Left colon (tissue), 2 donors: ENCODE measurements at places on chromosomes 13 and 19. TPM values are rescaled to one million over a fixed set of nuclear protein-coding genes. Genes with fewer than 3 reads are reported as not detected.
A peak's percentile ranks its signal among the peaks of the same experiment; 100 is the strongest.

IGFL3 gene
- total RNA-seq = not detected

F2RL3 gene
- 2.6 TPM for total RNA-seq

KLK7 gene
- total RNA-seq = not detected

GRCh38 chr13:95239283-95239682 lies 62.0 kb downstream of the ABCC4 start:
- DNase-seq = no peak

DNA sequence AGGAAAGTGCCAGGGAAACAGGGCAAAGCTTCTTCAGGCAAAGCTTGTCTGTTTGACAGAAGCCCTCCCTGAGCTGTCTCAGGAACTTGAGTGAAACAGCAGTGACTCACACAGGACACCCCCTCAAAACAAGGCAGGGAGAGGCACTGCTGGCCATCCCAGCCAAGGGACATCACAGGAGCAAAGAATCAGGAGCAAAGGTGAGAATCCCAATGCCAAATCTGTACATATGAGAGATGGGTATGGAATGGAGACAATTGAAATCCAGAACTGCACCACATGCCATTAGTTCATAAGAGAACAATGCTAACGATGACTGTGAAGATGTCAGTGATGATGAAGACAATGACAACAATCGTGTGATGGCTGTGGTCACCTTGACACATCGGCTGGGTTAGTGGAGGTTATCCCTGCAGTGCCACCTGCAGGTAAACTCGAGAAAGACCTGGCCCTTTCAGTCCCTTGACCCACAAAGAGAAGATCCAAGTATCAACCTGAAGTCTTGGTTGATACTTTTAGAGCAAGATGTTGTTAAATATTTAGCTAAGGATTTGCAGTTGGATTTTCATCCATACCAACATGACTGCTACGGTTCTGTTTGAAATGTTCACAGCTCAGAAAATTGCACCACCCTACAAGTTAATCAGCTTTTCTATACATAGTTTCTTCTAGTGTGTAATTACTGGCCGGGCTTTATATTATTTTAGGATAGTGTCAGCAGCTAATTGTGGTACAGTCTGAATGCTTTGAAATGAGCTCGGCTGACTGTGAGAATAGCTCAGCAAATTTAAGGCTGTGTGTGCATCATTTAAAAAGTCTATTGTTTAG lies 42.0 kb upstream of the IPO5 start:
- DNase-seq = peak; percentile 4

OLFM2 gene
- total RNA-seq = 1.6 TPM

GRCh38 chr19:50667759-50668231 lies 18.6 kb downstream of the C19orf81 start:
- no peak for DNase-seq

DNA sequence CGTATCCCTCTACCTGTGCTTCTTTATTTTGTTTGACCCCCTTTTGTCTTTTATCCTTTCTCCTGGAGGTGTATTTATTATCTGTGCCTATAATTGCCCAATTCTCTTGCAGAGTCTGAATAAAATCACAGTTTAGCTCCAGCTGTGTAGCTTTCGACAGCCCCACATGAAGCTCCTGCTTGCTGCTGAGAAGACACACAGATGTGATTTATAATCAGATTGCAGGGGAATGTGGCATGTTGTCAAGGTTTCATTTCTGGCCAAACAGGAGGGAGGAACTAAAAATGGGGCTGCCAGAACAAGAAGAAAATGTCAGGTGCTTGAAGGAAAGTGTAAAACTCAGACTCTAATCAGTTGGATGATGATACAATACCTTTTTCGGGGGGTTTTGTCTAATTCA lies 22.7 kb downstream of the CCNA1 start:
- DNase-seq = no peak

ZNF20 gene
- 3.8 TPM for total RNA-seq

DNA sequence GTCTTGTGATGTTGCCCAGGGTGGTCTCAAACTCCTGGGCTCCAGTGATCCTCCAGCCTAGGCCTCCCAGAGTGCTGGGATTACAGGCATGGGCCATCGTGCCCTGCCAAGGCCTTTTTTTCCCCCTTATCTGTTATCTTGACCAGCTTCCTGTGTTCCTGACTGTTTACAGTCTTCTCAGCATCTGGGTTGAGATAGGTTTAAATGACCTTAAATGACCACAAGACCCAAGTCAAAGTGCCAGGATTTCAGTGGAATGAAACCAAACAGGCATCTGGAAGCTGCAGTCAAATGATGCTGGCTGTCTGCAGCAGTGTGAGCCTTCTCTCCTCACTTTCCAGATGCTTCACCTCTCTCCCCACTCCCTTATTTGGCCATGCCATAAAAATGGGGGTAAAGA lies 114.2 kb upstream of the CLDN10 start:
- DNase-seq = no peak

- no peak for DNase-seq
Observed at GRCh38 chr13:88196106-88196505, 524.9 kb downstream of the SLITRK5 start.

DNA sequence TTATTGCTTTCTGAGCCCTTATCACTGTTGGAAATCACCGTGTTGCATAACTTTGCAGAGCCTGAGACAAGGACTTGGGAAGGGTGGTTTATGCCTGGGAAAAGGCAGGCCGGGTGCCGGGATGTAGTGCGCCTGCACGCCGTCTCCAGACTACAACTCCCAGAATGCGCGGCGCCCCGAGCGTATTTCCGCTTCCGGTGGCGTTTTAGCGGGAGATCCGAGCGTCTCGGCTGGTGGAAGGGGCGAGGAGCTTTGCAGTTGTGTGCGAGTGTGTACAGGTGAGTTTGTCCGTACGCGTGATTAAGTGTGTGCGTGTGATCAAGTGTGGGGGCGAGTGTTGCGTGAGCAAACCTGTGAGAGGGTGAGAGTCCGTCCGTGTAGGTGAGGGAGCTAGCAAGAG lies 75.4 kb downstream of the PEG3 start:
- peak; percentile 19 for DNase-seq

ZNF345 gene
- total RNA-seq = 3.6 TPM

RFPL4A gene
- total RNA-seq = not detected

- DNase-seq = no peak
Observed at GRCh38 chr13:94799299-94799698, 87.0 kb upstream of the SOX21 start.

GRCh38 chr19:18514800-18515682 lies 6.8 kb downstream of the ELL start:
- DNase-seq = no peak

DNA sequence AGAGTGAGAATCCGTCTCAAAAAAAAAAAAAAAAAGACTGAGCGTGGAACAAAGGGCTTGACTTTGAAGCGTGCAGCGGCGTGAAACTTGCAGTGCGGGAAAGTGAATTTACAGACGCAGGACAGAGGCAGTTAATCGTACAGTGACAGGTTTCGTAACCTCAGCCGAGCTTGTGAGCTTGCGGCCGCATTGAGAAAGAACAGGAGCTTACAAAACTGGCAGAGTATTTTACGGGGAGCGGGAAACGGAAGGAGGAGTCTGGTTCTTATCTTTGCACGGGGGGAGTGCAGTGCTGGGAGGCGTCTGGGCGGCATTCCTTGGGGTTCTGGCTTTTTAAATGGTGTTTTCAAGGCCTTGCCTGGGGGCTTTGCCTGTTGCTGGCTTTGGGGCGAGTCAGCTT lies 6.0 kb upstream of the BSG start:
- no peak for DNase-seq

COPE gene
- 200 TPM for total RNA-seq

DNA sequence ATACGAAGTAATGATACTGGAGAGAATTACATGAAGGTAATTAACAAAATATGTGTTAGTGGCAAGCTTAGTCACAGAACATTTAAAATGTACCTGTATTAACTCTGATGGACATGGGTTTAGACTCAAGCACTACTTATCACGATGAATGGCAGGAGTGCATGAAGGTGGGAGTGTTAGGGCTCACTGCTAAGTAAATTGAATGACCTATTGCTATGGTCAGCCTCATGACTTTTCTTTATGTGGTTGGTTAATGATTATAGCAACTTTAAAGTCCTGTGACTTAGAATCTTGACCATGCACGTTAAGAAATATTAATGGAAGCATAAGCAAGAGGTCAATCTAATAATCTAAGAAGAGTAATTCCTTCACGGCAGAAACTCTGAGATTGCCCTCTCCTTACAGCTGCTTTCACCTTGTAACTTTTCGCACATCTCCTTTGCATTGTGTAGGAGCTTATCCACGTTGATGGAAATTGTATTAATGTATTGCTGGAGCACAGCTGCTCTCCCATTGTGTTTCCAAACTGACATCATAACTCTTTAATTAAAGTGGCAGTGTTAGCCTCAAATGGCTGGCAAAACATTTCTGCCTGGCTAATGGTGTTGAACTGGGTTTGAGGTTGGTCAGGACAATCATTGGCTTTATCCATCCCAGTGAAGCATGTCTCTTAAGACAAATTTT lies 114.5 kb downstream of the RXFP2 start:
- no peak for DNase-seq
